ENCODE measurements at places on chromosomes 7 and 10.

- H3K4me1 ChIP-seq: no peaks in the 10 kb centered on the region
- H3K27me3 ChIP-seq: no peaks in the 10 kb centered on the region
- H3K36me3 ChIP-seq: no peaks in the 10 kb centered on the region
- DNase-seq: peak; percentile 68
Observed at GRCh38 chr10:103145860-103146466, 47.1 kb downstream of the NT5C2 start.

- H3K27me3 ChIP-seq: peaks cover 3% of the 10 kb centered on the region
- DNase-seq: no peak
- no peaks in the 10 kb centered on the region for H3K36me3 ChIP-seq
- no peak overlapping the region for H3K27ac ChIP-seq
- no peaks in the 10 kb centered on the region for H3K4me1 ChIP-seq
Observed at GRCh38 chr10:83301732-83302131, 837.6 kb upstream of the GHITM start.

- no peak for DNase-seq
- H3K4me3 ChIP-seq: no peak overlapping the region
- no peaks in the 10 kb centered on the region for H3K4me1 ChIP-seq
- no peaks in the 10 kb centered on the region for H3K27me3 ChIP-seq
Observed at GRCh38 chr10:111856631-111857030, 326.9 kb downstream of the GPAM start.

GRCh38 chr10:29328983-29329382, 40.1 kb downstream of the LYZL1 start:
- H3K27me3 ChIP-seq: no peaks in the 10 kb centered on the region
- no peak overlapping the region for H3K4me3 ChIP-seq
- H3K36me3 ChIP-seq: no peaks in the 10 kb centered on the region
- H3K27ac ChIP-seq: no peak overlapping the region
- H3K4me1 ChIP-seq: no peaks in the 10 kb centered on the region
- peak; percentile 43 for DNase-seq

GRCh38 chr10:71217266-71218045, 5.1 kb downstream of the UNC5B start:
- no peaks in the 10 kb centered on the region for H3K36me3 ChIP-seq
- no peaks in the 10 kb centered on the region for H3K27me3 ChIP-seq
- H3K27ac ChIP-seq: peak overlapping the region; percentile 76
- DNase-seq: peak; percentile 51
- no peaks in the 10 kb centered on the region for H3K4me1 ChIP-seq

All from uterus (tissue), 4 donors.